ENCODE measurements at places on chromosomes 7 and 10.
A peak's percentile ranks its signal among the peaks of the same experiment; 100 is the strongest.

GRCh38 chr10:116111483-116112095 lies 161.4 kb downstream of the GFRA1 start:
- no peak for DNase-seq

DNA sequence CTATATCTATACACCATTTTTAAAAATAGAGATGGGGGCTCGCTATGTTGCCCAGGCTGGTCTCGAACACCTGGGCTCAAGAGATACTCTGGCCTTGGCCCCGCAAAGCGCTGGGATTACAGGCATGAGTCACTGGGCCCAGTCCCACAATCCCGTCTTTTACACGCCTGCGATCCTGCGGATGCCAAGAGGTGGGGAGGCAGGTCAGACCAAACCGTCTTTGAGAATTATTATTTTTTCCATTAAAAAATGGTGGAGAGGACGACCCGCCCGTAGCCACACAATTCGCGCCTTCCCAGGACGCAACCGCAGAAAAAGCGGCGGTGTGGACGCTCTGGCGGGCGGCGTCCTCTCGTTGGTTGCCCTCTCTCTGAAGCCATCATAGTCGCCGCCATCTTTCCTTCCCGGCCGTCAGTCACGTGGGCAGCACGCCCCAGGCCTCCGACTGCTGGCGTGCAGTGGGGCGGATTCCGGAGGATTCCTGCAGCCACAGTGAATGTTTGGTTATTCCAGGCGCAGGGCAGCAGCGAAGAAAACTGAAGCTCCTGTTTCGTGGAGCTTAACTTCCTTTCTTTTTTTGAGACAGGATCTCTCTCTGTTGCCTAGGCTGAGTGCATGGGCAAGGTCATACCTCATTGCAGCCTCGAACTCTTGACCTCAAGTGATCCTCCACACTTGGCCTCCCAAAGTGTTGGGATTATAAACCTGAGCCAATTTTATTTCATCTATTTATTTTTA lies 9.9 kb upstream of the EPHB4 start:
- DNase-seq = peak; percentile 59

DNA sequence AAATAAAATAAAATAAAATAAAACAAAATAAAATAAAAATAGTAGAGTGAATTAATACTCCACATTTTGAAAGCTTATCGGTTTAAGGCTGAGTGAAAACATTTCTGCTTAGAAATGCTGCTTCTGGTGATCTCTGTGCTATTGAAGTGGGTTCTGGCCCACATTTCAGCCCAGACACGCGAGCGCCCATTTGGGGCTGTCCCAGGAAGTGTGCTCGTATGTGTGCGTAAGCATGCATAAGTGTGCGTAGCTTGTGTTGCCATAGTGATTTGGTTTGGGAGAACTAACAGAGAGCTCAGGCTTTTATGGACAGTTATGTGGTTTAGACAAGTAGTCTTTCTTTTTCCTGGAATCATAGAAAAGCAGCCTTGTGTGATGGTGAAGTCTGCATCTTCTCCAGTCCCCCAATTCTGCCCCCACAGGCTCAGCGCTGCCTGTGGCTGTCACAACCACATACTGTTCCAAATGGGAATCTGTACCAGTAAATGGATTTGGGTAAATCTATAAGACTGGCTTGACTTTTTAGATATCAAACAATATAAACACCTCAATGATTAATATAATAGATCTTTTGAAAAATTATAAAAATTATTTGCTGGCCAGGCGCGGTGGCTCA lies 29.8 kb upstream of the PURB start:
- peak; percentile 14 for DNase-seq

GRCh38 chr7:40202851-40203250 lies 68.0 kb downstream of the SUGCT start:
- DNase-seq = no peak

DNA sequence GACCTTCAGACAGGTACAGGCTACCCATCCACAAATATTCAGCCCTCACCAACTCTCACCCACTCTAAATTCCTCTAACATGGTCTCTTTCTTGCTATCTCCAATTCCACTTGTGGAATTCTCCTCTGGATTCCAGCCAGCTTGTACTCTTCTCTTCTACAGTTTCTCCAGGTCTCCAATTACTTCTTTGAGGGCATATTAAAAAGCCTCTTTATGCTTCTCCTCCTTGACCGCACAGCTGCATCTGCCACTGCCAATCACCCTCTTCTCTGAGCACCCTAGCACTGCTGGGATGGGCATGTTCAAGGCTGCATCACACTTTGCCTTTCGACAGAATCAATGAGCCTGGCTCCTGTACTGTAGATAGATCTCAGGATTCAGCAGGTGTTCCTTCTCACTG lies 101.5 kb upstream of the ANKRD1 start:
- no peak for DNase-seq

DNA sequence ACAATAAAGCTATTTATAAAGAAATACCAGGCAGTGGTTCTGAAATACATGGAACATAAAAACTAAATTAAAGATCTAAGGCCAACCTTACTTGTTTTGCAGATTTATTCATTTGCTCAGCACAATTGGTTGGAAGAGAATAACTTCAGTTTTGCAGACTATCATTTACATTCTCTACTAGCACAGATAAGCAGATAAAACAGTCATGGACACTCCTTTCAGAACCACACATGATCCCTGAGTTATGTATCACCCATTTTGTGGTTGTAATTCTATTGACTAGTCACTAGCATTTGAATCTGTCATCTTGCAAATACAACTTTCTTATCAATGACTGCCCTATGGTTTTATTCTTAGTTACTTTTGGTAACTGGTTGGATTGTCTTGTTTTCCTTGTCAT lies 45.1 kb downstream of the PRKAR2B start:
- DNase-seq = no peak

GRCh38 chr7:84783141-84783778 lies 403.6 kb downstream of the SEMA3D start:
- no peak for DNase-seq

DNA sequence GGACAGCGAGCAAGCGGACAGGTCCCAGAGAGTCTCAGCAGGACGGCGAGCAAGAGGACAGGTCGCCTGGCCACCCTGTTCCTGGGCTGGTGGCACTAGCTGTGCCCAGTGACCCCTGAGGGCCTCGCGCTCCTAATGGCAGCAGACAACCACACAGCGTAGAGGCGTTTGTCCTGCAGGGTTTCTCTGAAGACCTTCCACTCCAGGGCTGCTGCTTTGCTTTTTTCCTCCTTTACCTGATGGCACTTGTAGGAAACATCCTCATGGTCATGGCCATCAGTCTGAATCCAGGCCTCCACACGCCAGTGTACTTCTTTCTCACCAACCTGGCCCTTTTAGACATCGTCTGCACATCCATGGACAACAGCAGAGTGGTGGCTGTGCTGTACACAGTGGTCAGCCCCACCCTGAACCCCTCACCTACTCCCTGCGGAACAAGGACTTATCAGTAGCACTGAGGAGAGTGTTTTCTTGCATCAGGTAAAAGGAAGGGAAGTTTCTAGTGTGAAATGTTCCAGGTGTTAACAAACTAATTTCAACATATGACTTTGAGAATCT lies 27.4 kb downstream of the SCART1 start:
- no peak for DNase-seq

GRCh38 chr10:99742701-99743100 lies 10.7 kb downstream of the CUTC start:
- DNase-seq = no peak

DNA sequence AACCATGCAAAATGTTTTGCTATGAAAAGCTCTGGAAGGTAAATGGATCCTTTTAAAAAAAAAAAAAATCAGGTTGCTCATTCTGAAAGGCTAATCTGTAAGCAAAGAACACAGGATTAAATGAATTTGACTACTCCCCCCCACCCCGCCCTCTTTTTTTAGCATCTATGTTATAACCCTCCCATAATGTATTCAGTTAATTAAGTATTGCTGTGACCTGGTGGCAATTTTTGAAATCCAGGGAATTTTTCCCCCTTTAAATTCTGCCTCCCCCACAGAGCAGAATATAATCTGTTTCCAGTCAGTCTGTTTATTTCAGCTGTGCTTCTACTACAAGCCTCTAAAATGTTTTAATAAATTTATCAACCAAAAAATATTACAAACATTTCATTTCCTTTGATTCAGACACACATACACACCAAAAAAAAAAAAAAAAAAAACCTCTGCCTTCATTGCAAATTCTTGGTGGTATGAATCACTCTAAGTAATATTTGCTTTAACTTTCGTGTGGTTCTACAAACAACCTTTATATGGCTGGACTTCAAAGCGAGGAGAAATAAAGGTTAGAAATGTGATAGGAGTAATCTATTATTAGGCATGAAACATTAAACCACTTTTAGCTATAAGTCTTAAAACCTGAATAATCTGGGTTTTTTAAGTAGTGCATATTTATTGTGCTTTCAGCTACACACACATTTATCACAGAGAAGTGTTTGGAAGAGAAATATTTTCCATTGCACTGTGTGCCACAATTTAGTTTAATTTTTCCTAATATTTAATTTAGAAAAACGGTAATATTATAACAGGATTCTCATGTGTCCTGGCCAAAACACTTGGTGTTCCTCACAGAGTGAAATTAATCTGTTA lies 64.4 kb upstream of the ARID5B start:
- DNase-seq = no peak

- no peak for DNase-seq
These were observed 3.7 kb upstream of the IFIT1B start for GRCh38 chr10:89373916-89374711.

DNA sequence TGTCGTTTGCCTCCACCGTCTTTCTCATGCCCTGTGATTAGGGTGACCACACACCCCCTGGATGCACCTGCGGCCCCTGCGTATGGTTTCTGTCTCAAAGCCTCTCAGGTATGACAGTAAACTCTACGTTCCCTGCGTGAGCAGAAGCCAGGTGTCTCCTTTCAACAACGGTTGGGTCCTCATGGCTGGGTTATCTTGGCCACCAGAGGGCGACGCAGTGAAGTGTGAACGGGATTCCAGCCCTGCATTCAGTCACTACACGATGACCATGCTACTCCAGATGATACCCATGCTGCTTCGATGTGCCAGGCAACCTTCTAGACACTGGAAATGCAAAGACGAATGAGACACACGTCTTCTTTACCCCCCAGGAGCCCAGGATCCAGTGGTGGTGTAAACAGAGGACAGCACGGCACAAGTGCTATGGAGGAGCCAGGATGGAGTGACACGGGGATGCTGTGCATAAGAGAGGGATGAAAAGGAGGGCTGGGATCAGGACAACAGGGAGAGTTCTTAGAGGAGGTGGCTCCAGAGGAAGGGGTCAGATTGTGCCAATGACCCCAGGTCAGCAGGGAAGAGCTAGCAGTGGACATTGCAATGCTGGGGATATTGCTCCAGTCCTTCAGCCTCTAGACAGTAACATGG lies 228.1 kb upstream of the PFKP start:
- DNase-seq = no peak

DNA sequence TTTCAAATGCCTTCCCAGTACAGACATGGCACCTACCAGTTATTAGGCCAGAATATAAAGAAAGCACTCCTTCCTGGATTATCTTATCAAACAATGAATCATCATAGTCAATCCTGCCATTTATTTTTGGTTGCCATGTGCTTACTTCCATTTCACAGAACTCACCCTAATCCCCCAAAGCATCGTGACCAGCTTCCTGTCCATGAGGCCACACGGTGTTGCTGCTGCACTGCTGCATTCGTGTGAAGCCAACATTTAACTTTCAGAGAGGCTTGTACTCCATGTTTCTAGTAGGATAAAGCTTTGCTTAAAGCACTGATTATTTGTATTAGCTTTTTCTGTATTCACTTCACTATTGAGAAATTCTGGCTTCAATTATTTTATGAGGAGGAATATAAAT lies 14.4 kb downstream of the COL28A1 start:
- DNase-seq = no peak

DNA sequence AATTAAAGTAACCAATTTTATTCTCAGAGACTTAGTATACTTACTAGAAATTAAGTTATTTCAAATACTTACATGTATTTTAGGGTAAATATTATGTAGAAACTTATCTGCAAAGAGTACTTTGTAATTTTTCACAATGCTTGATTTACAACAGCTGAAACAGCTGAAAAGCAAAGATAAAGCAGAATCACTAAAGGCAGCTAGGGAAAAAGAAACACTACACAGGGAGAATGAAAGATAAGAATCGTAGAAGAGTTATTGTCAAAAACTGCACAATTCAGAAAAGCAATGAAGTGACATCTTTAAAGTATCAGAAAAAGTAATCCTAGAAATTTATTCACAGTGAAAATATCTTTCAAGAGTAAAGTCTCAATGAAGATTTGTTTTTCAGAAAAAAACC lies 69.7 kb upstream of the ZNF804B start:
- no peak for DNase-seq

DNA sequence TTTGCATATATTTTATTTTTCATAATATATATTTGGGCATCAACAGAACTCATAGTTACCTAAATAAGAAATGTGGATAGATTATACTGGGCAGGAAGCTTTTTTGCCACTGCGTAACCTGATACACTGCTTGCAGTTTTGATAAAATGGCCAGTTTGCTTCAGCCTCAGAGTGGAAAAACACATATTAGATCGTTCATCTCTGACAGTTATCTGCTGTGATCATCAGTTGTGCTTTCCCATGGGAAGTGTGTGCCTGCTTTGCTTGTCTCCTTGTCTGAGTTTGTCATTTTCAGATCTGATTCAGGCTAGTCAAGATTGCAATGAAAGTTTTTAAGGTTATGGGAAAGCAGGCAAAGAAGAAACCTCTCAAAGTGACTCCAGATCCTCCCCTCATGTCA lies 54.0 kb downstream of the ADAM12 start:
- no peak for DNase-seq
